ENCODE measurements at places on chromosomes 4 and X.

- no peak for DNase-seq
Measured at GRCh38 chr4:161546902-161547301, 616.9 kb downstream of the FSTL5 start.

DNA sequence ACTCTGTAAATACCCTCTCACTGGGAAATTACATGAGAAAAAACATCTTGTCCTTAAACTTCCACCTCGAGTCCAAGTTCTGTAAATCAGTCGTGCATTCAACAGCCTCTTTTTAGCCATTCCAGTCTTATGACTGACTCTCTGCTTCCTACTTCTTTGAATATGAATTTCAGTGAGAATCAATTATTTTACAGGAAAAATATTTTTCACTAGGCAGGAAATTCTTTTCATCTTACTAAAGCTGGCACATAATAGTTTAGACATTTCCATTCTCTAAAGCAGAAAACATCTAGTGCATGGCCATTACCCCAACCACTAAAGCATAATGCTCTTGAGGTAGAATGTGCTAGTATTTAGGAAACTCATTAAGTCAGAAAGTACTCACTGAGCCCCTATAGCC, 565.7 kb upstream of the FAT1 start:
- DNase-seq: no peak

GRCh38 chrX:49932791-49933190, 10.4 kb downstream of the CLCN5 start:
- no peak for DNase-seq

- DNase-seq: no peak
Measured at GRCh38 chrX:71640002-71640401, 21.7 kb upstream of the CXCR3 start.

DNA sequence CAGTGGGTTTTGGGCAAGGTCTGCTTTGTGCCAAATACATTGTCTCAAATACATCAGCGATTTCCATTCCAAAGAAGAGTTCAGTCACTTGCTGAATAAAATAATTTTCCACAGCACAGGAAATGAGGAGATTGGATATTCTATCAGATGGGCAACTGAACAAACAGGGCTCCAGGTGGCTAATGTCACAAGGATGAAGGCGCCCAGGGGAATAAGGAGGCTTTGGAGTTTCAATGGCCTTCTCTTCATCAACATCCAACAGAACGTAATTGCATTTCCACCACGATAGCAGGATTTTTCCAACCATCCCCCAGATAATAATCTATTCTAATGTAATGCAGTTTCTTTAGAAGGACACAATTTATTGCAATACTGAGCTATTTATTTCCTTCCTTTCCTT, 104.7 kb upstream of the KLHL13 start:
- DNase-seq: no peak

GRCh38 chr4:59630922-59631321, 1569.2 kb upstream of the ADGRL3 start:
- no peak for DNase-seq

DNA sequence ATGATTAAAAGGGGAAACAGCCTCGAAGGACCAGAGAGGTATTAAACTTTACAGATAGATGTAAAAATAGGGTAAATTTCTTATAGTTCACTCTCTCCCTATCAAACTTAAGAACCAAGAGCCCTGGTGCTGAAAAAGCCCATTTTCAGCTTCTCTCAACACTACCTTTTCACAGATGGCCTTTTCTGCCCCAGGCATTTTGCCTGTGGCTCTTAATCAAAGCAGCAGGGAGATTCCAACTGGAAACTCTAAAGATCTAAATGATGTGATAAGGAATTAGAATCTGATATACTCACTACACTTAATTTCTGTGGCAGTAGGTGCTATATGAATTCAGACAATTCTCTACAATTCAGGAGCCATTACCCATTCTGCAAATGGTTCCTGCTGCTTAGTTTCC, 60.0 kb downstream of the AMMECR1 start:
- DNase-seq: no peak

DNA sequence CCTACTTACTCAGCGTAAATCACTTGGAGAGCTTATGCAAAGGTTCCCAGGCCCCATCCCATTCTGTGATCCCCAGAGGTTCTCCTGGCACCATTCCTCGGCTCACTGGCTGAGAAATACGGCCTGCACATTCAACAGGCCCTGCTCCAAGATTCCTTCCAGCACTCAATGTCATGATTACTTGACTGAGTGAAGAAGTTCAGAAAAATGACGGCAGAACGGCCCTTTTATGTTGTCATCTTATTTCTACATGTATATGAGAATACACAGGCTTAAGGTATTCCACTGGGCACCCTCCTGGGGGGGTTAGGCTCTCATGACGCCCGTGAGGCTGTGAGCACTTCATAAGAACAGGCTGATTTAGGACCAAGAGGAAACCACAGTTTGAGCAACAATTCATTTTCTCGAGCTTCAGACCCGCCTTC, 190.6 kb downstream of the NSUN7 start:
- DNase-seq: no peak

DNA sequence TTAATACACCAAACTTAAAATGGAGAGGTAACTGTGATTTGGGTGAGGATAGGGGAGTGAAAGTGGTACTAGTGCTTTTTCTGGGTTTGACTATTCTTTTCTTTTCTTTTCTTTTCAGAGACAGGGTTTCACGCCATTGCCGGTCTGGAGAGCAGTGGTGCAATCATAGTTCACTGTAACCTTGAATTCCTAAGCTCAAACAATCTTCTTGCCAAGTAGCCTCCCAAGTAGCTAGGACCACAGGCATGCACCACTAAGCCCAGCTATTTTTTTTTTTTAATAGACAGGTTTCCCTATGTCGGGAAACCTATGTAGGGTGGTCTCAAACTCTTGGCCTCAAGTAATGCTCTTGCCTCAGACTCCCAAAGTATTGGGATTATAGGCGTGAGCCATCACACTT, 3.0 kb upstream of the ARMCX4 start:
- DNase-seq: no peak

DNA sequence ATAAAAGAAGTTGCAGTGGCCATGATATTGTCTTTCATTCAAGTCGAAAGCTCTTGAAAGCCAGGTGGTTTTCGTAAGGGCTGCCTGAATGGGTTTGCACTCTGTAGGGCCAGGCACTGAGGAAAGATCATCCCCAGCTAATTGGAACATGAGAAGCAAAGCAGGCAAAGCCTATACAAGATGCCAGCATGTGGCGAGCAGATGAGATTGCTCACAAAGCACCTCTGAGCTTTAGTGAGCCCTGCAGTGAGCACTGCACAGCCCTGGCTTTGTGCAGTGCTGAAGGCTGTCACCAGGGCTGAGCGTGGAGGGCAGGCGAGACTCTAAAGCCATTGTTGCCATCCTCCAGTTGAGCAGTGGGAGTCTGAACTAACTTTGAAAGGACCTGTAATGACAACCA, 53.8 kb downstream of the HADH start:
- DNase-seq: no peak

DNA sequence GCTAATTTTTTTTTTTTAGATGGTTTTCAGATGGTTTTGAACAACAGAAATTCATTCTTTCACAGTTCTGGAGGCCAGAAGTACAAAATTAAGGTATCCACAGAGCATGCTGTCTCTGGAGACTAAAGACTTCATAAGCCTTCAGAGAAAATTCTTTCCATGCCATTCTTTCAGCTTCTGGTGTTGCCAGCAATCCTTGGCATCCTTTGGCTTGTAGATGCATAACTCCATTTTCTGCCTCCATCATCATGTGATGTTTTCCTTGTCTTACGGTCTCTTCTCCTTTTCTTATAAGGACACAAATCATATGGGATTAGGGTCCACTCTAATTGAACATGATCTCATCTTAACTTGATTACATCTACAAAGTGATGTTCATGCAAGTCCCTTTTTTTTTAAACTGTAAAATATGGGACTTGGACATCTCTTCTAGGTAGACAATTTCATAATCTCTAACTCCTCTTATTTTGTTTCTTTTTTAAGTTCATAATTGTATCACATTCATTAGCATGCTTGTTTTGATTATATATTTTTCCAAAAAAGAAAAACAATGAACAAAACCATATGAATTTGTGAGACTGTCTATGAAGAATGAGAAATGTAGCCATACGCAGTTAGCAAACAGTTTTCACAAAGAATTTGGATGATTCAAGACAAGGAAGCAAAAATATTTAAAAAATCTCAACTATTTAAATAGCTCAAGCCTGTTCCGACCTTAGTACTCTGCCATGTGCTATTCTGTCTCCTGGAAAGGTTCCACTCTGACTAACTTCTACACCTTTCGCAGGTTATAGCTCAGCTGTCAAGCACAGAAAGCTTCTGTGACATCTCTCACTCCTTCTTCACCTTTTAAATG, 53.1 kb upstream of the GIMD1 start:
- DNase-seq: no peak

DNA sequence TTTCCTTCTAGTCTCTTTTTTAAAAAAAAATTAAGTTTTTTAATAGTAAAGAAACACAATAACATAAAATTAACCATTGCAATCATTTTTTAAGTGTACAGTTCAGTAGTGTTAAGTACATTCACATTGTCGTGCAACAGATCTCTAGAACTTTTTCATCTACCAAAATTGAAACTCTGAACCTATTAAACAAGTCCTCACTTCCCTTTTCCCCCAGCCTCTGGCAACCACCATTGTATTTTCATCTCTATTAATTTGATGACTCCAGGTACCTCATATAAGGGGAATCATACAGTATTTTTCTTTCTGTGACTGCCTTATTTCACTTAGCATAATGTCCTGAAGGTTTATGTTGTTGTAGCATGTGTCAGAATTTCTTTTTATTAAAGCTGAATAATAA, 31.8 kb downstream of the MSL3 start:
- no peak for DNase-seq

DNA sequence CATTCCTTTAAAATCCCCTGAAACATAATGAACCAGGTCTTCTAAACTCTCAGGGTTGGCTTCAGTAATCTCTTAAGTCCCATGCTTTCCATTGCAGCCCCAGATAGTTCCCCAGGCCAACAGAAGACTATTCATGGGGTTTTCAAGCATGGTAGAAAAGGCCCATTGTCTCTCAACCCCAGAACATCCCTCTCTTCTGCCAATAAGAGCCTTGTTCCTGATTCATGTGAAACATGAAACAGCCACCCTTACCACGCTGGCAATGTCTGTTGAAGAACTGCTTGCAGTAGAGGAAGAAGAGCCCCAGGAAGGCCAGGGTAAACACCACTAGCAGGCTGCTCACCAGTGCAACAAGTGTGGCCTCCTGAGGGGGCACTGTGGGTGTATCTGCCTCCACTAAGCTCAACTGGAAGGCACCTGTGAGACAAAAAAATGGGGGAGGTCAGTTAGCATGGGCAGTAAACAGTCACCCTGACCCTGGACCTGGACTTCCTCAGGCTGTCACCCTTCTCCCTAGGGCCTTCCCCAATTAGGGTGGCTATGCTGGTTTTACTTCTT, 36.4 kb downstream of the EDA2R start:
- DNase-seq: no peak

GRCh38 chrX:112851161-112851779, 10.6 kb upstream of the AMOT start:
- DNase-seq: no peak

DNA sequence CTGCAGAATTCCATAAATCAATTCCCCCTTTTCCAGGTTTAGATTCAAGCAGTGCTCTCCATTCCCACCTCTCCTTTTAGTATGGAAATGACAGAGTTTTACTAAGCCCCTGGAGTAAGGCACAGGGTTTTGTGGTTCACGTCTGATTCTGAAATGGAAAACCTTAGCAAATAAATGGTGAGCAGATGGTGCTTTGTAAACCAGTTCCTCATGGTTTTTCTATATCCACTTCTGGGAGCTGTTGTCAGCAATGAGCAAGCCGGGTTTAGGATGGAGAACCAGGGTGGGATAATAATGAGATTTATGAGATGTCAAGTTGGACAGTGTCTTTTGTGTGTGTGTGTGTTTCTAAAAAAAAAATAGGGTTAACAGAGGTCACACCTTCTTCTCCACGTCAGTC, 113.8 kb upstream of the RBPJ start:
- no peak for DNase-seq

DNA sequence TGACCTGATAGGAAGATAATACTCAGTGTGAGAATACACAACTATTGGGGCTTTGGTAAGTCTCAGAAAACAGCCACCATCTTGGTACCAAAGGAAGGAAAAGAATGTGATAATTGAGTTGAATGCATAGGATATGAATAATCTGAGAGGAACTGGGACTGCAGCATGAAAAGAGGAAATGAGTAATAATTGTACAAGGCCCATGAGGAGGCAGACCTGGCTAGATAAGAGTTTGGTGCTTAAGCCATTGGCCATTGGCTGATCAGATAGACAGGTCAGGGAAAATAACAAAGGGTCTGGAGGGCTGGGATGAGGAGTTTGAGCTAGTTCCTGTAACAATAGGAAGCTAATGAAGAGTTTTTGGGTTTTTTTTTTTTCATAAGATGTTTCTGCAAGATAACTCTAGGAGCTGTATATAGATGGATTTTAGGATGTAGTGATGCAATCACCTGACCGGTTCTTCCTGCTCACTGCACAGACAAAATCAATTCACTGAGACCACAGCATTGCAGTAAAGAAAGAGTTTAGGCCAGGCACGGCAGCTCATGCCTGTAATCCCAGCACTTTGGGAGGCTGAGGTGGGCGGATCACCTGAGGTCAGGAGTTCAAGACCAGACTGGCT, 5.3 kb upstream of the TRMT2B start:
- no peak for DNase-seq

- no peak for DNase-seq
Measured at GRCh38 chrX:68492583-68492982, 6.3 kb upstream of the YIPF6 start.

DNA sequence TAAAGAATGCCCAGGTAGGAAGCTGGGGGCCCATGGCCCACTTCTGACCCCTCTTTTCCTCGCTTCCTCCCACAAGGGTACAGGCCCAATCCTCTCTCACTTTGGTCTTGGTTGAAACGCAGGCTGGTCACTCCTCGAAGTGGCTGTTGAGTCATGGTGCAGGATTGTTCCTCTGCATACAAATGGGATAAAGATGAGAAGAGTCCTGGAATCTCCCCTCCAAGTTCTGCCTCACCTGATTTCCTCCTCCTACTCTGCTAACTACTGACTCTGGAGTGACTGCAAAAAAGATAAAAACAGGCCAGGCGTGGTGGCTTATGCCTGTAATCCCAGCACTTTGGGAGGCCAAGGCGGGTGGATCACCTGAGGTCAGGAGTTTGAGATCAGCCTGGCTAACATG, 1.7 kb downstream of the WDR45 start:
- no peak for DNase-seq

- DNase-seq: peak; percentile 49
Measured at GRCh38 chrX:49039598-49040375, 3.4 kb downstream of the TFE3 start.

GRCh38 chrX:133365871-133366611, 49.2 kb downstream of the GPC4 start:
- DNase-seq: no peak

- DNase-seq: no peak
Measured at GRCh38 chrX:136204571-136204970, 46.6 kb downstream of the MAP7D3 start.
